ENCODE measurements at places on chromosomes 7 and 10.

GRCh38 chr7:38660427-38661099 lies 29.4 kb upstream of the AMPH start:
- no peak for DNase-seq

GRCh38 chr10:78249690-78250089 lies 216.0 kb downstream of the RPS24 start:
- no peak for DNase-seq

DNA sequence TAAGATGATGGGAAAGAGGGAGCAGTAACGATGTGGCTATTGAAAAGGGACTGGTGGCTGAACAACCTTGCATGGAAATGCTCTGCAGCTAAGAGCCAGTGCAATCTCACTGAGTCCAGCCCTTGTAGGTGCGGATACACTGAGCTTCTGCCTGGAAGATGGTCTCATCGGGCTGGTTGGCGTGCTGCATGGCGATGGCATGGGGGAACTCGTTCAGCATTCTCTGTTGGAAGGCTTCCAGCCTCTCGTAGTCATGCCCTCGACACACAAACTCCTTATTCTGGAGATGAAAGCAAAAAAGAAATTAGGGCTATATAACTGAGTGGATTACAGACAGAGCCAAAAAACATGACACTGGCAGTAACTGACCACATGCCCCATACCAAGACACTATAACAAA lies 197.8 kb upstream of the IMMP2L start:
- DNase-seq: no peak

DNA sequence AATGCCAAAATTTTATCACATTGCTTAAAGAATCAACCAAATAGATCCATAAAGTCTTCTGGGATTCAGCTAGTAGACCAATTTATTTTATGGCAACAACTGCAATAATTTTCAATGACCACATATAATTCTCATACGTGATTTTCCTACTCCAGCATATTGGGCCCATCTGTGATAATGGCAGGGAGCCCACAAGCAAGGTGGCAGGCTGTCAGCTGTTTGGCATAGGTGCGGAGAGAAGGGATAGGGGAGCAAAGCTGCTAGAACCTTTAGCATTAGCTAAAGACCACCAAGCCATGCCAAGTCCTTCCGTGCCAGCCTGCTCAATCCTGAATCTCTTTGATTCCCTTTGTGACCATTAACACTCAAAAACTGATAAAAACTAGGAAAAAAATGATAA lies 721.2 kb downstream of the XPNPEP1 start:
- DNase-seq: no peak

DNA sequence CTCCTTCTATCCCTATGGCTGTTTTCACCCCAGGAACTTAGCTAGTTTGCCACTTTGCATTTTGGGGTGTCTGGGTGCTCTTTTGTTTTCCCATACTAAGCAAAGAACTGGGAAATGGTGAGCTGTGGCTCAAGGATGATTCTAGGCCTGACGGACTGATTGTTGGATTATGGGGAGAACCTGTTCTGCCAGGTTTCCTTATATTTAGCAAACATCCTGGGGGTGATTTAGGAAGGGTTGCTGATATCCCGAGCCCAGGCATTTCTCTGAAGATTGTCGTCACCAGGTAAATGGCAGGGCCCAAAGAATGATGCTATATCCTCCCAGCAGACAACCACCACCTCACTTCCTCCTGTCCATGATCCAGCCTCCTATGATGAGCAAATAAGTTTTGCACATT lies 72.1 kb upstream of the GRB10 start:
- no peak for DNase-seq

- no peak for DNase-seq
Observed at GRCh38 chr7:101363196-101363733, 590 bp downstream of the COL26A1 start.

DNA sequence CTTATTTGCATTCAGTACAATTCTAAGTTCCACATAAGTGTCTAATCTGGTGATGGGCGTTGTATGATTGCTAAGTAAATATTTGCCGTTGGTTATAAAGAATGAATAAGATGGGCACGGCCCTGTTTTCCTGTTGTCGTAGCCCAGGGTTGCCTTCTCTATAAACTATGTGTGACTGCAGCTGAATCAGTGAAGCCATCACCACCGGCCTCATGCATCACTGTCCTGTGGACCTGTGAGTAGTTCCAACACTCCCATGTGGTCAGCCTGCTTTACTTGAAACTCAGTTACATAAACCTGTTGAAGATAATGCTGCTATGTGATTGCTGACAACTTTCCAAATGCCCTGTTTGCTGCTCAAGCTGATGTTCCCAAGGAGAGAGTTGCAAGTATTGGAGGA lies 21.6 kb upstream of the KLF6 start:
- DNase-seq: no peak

GRCh38 chr7:774161-775109 lies 47.4 kb upstream of the PRKAR1B start:
- DNase-seq: peak; percentile 73

DNA sequence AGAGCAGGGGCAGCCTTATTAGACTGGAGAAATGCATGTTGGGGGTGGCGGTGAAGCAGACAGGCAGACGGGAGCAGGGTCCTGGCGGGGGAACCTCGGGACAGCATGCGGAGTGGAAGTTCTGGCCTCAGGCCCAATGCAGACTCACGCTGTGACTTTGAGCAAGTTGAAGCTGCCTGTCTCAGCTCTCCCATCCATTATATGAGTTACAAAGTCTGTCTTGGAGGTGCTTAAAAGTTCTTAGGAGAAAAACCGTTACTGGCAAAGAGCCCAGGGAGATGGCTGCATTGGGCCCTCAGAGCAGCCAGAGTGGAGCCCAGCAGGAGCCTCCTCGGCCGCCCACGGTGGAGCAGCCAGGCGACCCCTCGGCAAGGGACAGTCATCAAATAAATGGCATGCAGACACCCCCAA lies 509.5 kb downstream of the PLXNA4 start:
- peak; percentile 67 for DNase-seq

- no peak for DNase-seq
Observed at GRCh38 chr10:18312374-18313139, 172.3 kb downstream of the CACNB2 start.
